ENCODE measurements at places on chromosomes 11 and 22.
A peak's percentile ranks its signal among the peaks of the same experiment; 100 is the strongest.

- no peak for DNase-seq
These were observed 199.9 kb downstream of the FAM181B start for GRCh38 chr11:82533628-82534327.

DNA sequence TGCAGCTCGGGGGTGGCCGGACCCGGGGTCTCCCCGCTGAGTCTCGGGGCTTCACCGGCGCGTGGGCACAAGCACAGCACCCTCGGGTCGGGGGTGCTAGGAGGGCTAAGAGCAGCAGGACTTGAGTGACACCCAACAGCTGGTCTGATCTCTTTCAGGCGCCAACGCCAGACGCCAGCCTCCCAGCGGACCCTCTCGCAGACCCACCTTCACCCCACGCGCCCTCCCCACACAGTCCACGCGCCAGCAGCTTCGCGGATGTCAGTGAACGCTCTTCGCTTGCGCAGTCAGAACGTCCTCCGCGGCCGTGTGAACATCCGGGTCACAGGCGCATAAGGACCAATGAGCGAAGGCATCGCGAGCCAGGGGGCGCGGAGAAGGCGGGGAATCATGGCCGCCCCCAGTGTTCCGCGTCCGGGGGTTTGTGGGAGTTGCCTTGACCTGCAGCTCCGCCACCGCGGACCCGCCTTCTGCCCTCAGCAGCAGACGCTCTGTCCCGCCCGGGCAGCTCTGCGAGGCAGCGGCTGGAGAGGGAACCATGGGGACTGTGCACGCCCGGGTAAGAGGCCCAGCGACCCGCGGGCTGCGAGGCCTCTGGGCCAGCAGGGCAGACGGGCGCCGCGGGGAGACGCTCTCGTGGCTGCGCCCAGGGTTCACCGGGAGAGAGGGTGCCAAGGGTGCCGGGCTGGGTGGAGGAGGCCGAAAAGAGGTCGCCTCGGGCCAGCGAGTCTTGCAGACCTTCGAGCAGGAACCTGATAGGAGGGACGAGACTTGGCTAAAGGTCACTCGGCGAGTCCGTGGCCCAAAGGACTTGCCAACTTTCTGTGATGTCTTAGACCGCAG, at the start of gene SAMM50:
Gene SAMM50 (plus strand): TSS at position 403 of the 843 bp plus-strand sequence. CDS start 136 bp downstream, at position 539.
- DNase-seq: peak; percentile 91

- DNase-seq: no peak
These were observed 2.2 kb downstream of the CADM1 start for GRCh38 chr11:115501893-115502589.

DNA sequence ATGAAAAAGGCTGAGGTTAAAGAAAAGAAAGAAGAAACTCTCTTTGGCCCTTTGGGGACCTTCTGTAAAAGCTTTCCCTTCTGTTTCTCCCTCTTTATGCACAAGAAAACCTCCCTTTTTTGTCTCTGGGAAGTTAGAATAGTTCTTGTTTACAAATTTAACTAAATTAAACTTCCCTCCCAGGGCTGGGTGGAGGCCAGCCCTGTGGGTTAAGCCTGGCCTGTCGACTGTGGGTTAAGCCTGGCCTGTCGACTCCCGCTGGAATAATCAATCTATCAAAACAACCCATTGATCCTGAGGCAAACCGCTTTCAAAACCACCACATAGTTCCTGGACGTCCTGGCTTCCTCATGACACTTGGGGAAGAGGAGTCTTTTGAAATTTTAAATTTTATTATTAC, 1.2 kb upstream of the DRG1 start:
- DNase-seq: no peak

GRCh38 chr11:44885919-44886789, 64.5 kb downstream of the TP53I11 start:
- DNase-seq: no peak

- DNase-seq: no peak
These were observed 588.4 kb downstream of the OPCML start for GRCh38 chr11:132943706-132944568.

All from DND-41 (cell line).